ENCODE measurements at places on chromosomes 11 and 22. TPM values are rescaled to one million over a fixed set of nuclear protein-coding genes. Genes with fewer than 3 reads are reported as not detected.

GRCh38 chr11:43580735-43581369 is 99.7 kb upstream of the HSD17B12 start:
- H3K36me3 ChIP-seq: no peaks in the 10 kb centered on the region
- no peak overlapping the region for H3K4me3 ChIP-seq
- H3K4me1 ChIP-seq: no peaks in the 10 kb centered on the region
- peaks cover 65% of the 10 kb centered on the region for H3K27me3 ChIP-seq

DNA sequence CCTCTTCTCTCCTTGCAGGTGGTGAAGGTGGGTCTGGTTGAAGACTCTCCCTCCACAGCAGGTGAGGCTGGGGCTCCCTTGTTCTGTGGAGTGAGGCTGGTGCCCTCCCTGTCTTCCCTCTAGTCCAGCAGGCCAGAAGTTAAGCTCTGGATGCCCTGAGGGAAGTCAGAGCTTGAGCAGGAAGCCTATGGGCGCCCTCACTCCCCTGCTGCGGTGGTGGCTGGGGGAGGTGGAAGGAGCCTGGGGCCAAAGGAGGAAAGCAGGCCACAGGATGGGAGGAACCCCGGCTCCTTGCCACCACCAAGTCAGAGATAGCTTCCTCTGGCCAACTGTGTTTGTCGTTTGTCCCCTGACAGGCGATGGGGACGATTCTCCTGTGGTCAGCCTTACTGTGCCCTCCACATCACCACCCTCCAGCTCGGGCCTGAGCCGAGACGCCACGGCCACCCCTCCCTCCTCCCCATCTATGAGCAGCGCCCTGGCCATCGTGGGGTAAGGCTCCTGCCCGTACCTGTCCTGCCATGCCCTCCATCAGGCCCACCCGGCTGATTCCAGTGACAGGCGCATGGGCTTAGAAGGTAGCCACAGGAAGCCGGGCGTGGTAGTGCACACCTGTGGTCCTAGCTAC is 29.5 kb upstream of the RAB1B start:
- H3K27ac ChIP-seq: no peak overlapping the region
- no peaks in the 10 kb centered on the region for H3K27me3 ChIP-seq
- peaks cover 26% of the 10 kb centered on the region for H3K36me3 ChIP-seq
- H3K4me1 ChIP-seq: no peaks in the 10 kb centered on the region
- no peak overlapping the region for H3K4me3 ChIP-seq

DNA sequence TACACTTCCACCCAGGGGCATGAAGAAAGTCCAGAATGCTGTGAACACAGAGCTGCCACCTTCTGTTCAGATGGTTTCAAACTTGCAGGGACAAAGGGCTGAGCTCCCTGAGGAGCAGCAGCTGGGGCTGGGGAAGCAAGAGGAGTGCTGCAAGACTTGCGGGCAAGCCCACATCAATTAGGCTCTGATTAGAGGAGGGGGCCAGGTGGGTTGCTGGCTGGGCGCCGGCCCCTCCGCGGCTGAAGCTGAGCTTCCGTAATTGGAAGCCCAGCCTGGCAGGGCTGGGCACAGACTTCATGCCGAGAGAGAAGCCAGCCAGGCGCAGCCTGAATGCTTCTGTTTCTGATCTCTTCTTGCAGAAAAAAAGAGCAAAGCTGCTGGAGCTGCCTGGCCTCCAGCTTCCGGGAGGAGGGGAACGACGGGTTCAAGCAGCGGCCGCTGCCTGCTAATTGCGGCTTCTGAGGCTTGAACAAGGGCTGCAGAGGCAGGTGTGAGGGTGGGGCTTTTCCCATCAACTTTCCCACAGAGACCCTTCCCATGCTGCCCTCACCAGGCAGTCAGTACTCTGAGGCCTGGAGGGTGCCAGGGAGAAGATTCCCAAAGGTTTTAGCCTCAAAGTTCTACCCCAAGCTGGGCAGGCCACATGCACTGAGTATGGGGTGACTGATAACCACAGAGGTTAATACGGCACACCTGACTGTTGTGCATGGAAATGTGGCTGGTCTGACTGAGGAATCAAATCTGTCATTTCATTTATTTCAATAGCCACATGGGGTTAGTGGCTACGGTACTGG is 91.1 kb upstream of the LMO1 start:
- peak; percentile 90 for DNase-seq
- H3K4me1 ChIP-seq: peaks cover 3% of the 10 kb centered on the region
- no peaks in the 10 kb centered on the region for H3K27me3 ChIP-seq

DNA sequence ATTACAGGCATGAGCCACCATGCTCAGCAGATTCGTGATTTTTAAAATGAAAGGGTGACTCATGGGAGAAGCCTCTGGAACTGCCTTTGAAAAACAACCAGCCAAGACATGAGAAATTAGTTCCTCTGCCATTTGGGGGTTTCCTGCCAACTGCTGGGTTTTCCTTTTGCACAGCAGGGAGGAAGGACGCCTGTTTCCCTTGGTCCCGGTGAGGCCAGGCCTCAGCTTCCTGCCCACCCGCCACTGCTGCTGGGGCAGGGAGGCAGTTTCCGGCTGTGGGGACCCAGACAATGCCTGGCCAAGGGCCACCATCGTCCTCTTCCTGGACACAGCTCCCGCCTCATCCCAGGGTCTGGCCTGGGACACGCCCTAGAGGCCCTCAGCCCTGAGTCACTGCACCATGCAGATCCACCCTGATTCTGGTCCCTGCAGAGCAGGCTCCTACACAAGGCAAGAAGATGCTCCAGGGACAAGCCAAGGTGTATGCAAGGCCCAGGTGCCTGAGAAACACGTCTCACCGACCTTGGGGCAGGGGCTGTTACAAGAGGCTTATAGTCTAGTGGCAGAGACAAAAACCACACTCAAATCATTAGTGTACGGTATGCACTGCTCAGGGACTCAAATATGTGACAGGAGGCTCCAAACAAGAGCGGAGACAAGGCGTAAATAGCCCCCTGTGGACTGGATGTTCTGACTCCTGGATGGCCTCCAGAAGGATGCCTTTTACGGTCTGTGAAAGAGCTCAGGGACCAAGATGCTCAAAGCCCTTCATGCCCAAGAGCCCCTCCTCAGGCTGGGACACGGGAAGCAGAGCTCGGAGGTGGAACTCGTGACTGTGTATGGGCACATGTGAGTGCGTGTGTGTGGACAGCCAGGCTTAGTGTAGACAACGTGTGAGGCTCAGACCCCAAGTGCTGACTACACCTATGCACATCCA is 10.0 kb downstream of the PPM1F start:
- peak; percentile 94 for DNase-seq
- H3K27ac ChIP-seq: peak overlapping the region; percentile 69
- H3K27me3 ChIP-seq: no peaks in the 10 kb centered on the region
- H3K36me3 ChIP-seq: peaks cover 3% of the 10 kb centered on the region
- H3K4me1 ChIP-seq: peaks cover 44% of the 10 kb centered on the region

Gene OR4D5
- not detected for total RNA-seq

Gene ANKK1
- total RNA-seq: 0.60 TPM

- no peaks in the 10 kb centered on the region for H3K36me3 ChIP-seq
- H3K27ac ChIP-seq: no peak overlapping the region
- no peak for DNase-seq
These were observed 11.3 kb upstream of the NLRP6 start for GRCh38 chr11:266676-267439.

- H3K4me1 ChIP-seq: no peaks in the 10 kb centered on the region
- no peak overlapping the region for H3K27ac ChIP-seq
- H3K4me3 ChIP-seq: no peak overlapping the region
- H3K27me3 ChIP-seq: no peaks in the 10 kb centered on the region
- no peaks in the 10 kb centered on the region for H3K36me3 ChIP-seq
These were observed 96.1 kb upstream of the CD44 start for GRCh38 chr11:35042913-35043312.

Data from kidney (tissue), 22 donors.